Urothelium cell line (cell line): ENCODE measurements at places on chromosomes 3 and 15.

DNA sequence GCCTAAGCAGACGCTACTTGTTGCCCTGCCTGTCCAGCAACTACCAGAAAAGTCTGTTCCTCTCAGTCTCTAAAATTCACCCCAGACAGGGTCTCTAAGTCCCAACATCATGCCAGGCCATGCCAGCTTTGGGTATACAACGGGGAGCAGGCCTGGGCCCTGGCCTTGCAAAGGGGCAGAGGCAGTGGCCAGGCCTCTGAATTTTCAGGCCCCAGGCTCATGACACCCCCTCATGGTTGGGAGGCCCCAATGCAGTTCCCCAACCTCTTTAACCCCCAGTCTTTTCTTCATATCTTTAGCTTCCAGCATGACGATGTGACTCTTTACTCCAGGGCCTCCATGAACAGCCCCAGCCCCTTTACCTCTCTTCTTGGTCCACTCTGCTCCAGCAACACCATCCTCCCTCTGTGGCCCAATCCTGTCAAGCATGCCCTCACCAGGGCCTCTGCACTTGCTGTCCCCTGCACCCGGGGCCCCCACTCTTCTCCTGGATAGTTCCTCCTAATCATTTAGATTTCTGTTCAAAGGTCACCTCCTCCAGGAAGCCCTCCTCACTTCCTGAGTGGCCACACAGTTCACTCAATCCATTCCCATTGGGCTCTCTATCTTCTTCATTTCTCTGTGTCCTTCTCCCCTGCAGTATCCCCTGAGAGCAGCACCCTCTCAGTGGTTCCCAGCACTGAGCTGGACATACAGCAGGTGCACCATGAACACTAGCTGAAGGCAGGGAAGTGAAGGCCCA is 4.8 kb downstream of the IQSEC1 start:
- no peak for DNase-seq

GRCh38 chr15:26176831-26177230 is 313.7 kb upstream of the ATP10A start:
- no peak for DNase-seq

DNA sequence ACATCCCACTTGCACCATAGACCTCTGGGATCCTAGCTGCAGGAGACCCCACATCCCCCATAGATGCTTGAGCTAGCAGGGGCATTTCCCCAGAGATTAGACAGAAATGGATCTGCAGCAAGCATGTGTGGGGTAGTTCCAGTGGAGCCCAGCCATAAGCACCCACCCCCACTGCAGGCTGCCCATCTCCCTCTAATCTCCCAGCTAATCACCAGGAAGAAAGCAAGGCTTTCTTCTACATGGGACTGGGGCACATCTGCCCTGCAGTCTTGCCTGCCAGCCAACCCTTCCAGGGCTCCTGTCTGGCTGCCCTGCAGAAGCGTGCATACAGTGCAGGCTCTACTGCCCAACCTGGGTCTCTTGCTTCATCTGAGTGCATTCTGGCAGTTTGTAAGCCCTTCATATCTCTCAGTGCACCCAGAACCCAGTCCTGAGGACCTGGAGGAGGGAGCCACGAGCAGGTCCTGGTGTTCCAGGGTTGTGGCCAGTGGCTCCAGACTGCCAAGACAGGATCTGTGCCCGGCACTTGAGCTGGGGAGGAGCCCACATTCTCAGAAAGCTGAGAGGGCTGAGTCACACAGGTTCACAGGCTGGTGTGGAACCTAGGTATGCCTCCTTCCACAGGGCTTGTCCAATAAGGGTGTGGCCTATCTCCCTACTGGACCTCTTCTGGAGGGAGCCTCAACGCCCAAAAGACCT is 49.9 kb upstream of the IGSF11 start:
- peak; percentile 72 for DNase-seq

DNA sequence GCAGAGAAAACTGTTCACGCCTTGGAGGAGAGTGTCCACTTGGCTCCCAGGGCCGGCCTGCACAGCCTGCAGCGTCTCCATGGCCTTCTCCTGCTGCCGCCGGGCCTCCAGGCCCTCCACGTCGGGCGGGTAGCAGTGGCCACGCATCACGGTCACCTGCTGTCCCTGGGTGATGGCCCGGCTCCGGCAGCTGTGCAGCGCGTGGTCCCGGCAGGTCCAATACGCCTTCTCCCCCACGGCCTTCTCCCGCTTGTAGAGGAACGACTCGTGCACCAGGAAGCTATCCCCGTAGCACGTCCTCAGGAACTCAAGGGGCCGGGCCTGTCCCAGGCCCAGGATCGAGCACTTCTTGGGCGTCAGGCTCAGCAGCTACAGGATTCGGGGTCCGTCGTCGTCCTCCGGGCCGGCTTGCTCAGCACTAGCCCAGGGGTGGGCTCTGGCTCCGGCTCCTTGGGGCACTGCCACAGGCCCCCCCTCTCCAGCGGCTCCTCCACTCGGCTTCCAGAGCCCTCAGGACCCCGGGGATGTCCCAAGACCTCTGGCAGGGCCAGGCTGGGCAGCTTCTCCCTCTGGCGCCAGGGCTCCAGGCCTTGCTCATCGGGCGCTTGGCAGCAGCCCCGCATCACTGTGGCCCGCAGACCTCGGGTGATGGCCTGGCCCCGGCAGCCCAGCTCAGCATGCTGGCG is 83.6 kb upstream of the FXR1 start:
- no peak for DNase-seq

- DNase-seq, result no peak
Measured at GRCh38 chr3:148089171-148089570, 608.5 kb upstream of the AGTR1 start.

GRCh38 chr3:10983219-10983916 is 9.2 kb upstream of the SLC6A1 start:
- peak; percentile 84 for DNase-seq

GRCh38 chr3:14507757-14508504 is 32.2 kb downstream of the GRIP2 start:
- DNase-seq, result no peak

DNA sequence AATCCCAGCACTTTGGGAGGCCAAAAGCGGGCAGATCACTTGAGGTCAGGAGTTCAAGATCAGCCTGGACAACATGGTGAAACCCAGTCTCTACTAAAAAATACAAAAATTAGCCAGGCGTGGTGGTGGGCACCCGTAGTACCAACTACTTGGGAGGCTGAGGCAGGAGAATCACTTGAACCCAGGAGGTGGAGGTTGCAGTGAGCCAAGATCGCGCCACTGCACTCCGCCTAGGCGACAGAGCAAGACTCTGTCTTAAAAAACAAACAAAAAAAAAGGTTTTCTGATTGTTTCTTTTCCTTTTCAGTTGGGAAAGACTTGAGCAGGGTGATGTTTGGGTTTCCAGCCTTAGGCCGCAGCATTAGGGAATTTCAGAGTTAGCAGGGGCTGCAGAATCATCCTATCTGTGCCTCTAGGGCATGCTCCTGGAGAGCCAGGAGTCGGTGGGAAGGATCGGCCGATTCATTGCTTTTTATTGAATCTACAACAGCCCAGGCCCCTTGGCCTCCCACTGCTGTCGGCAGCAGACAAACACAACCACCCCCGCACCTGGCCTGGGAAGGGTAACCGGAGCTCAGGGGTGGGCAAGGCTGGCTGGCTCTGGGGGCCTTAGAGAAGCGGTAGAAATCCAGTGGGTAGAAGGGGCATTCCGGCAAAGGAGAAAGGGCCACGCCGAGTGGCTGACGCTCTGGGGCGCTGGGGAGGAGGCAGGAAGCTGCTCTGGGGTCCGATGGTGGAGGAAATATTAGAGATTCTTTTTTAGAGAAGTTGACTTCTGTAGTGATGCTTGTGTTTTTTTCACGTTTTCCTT is 6.3 kb downstream of the CHAC1 start:
- DNase-seq, result no peak

DNA sequence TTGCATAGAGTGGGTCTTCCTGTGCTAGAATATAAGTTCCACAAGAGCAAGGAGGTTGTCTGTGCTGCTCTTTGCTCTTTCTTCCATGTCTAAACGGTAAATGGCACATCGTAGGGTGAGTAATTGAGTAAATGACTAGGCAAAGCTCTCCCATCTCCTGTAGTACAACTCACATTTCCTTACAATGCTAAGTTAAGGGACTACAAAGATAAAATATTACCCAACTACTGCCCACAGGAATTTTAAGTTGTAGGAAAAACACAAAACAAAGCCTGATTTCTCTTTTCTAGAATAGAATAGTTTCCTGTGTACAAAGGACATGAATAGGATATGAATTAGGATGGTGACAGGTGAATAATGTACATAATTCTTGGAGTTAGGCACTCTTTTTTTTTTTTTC is 19.9 kb upstream of the LRIG1 start:
- DNase-seq, result no peak

DNA sequence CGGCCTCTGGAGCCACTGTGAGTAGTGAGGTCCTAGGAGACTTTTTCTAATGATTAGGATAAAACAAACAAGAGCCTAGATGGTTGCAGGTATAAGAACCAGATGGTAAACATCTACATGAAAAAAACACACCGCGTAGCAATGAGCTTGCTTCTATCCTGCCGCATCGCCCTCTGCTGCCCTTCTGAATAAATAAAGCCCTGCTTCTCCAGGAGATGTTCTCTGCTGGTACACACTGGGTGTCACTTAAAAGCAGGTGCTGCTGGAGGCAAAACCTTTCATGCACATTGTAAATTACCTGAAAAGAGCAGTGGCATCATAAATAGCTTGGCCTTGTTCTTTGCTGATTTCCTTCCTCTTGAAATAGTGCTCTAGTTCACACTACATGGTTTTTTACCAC is 164.4 kb upstream of the TOPAZ1 start:
- no peak for DNase-seq

DNA sequence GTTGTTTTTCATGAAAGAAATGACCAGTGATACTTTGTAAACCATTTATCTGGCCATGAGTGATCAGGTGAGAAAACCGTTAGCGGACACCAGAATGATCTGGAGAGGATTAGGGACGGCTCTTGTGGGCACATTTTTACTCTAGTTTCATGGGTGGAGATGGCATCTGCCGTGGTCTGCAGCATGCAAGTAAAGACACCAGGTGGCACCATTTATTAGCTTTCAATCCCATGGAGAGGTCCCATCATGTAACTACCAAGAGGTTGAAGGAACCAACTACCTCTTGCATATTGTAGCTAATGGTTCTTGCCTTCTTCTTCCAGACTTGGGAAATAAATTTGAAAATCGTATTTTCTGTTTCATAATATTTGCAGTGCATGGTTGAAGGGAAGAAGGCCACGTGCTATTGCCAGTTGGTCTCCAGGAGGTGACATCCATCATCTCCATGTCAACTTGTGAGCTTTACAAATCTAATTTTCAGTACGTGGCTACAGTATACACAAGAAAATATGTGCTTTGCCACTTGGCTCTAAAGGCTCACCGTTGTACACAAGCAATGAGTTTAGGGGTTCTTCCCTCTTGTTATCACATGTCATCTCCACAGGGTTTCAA is 1.5 kb upstream of the MAPKBP1 start:
- DNase-seq, result peak; percentile 49

DNA sequence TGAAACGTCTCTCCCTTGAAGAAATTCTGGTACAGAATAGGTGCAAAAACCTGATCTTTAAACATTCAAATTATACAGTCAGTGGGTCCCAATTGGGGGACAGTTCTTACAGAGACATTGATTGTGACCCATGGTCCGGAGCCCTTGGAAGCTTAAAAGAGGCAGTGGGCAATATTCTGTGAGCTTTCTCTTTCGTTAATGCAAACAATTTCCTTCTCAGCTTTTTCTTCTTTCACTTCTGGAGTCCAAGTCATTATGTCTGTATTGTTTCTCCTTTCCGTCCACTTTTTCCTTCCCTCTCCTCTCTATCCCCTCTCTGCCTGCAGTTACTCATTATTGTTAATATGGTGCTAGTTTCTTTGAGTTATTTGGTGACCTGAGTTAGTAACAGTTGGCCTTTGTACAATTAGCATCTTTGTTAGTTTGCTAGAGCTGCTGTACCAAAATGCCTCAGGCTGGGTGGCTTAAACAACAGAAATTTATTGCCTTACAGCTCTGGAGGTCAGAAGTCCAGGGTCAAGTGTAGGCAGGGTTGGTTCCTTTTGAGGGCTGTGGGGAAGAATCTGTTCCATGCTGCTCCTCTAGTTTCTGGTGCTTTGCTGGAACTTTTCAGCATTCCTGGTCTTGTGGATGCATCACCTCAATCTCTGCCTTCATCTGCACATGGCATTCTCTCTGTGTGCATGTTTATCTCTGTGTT is 102.6 kb downstream of the GMPS start:
- no peak for DNase-seq

- no peak for DNase-seq
Measured at GRCh38 chr3:102745881-102746280, 311.1 kb downstream of the ZPLD1 start.

DNA sequence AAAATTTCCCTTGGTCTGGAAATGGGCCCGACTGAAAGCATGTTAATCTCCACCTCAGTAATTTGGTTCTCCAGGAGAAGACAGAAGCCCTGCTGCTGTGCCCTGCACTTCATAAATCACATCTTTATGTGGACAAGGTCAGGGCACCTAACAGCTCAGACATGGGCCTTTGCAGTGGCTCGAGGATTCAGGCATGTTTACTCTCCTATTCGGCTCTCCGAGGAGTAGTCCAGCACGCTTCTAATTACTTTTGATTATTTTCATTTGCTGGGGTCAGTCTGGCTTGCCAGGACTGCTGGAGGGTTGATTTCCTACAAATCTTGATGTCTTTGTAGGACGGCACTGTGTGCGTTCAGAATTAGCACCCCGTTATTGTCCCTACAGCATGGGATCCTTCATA is 511.2 kb downstream of the MECOM start:
- DNase-seq, result no peak

DNA sequence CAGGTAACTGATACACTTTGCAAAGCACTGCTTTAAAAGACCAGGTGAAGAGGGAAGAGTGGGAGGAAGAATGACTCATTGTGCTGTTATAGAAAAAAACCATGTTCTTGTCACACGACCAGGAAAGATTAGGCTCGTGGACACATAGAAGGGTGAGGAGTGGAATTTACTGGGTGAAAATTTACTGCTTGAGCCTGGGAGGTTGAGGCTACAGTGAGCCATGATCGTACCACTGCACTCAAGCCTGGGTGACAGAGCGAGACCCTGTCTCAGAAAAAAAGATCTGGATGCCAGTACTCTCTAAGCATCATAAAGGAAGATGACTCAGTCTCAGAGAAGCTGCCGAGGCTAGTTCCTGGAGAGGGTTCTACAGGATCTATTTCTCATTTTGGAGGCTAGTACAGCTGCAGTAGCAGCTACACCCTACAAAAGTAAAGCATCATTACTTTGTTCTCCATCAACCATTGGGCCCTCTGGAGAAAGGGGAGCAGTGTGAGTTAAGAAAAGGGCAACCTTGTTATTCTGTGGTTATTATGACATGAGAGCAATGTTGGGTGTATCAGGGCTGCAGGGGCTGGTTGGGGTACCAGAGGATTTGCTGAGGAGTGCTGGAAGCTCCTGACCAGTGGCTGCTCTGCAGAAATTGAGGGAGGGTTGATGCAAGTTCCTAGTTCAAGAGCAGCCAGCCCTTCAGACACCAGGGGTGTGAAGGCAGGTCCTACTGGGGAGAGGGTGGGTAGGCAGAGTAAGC is 75.4 kb downstream of the CMTM8 start:
- peak; percentile 66 for DNase-seq

DNA sequence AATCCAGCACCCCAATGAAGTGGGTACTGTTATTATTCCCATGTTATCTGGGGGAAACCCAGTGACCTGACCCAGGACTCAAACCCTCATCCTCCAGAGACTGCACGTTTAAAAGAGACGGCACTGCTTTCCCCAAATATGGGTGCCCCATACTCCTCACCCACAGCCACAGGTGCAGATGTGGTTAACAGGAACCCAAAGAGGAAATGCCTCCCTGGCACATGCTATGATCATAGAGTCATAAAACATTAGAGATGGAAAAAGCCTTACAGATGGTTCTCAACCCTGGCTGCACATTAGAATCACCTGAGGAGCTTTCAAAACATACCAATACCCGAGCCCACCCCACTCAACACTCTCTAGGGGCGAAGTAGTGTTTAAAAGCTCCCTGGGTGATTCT is 111.5 kb downstream of the SEMA5B start:
- DNase-seq, result no peak
